ENCODE measurements at places on chromosomes 5 and 9.

DNA sequence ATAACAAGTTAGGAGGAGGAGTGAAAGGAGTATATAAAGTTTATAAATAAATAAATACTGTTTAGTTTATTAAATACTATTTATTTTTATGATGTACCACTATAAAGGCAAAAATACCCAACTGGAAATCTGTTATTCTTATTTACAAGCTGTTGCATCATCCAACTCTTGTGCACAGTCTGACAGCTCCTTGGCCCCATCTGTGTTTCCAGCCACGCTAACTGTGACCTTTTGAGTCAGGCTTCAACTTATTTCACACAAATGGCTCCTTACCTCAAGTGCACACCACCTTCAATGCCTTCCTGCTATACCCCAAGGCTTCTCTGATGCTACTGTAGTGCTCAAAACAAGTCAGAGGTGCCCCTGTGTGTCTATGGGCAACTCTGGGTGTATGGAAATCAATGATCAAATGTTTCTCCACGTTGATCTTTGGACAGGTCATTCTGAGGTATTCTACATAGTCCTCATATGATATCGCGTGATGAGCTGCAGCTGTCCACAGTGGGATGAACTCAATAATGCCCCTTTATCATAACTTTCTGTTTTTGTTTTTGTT lies 303.2 kb upstream of the GRAMD2B start:
- no peak for DNase-seq

DNA sequence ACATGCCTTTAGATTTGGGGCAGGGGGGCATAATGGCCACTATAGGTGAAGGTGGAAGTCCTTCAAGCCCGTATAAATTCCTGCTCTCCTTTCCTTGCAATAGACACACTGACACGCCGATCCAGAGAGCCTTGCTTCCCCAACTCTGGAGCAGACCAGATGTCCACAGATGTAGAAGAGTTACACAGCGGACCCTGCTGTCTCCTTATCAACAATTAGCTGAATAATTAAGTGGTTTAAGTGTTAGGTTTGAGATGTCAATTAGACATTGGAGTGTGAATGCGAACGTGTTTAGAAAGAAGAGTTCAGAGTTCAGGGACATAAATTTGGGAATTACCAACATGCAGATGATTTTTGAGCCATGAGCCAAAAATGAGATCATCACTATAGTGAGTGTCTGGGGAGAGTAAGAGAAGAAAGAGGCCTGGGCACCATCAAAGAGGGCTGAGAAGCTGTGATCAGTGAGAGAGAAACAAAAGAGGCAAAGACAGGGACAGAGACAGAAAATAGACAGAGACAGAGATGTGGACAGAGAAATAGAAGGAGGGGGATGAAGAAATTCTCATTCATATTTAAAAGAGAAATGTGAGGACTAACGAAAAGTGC lies 734.4 kb upstream of the ADAMTS16 start:
- no peak for DNase-seq

DNA sequence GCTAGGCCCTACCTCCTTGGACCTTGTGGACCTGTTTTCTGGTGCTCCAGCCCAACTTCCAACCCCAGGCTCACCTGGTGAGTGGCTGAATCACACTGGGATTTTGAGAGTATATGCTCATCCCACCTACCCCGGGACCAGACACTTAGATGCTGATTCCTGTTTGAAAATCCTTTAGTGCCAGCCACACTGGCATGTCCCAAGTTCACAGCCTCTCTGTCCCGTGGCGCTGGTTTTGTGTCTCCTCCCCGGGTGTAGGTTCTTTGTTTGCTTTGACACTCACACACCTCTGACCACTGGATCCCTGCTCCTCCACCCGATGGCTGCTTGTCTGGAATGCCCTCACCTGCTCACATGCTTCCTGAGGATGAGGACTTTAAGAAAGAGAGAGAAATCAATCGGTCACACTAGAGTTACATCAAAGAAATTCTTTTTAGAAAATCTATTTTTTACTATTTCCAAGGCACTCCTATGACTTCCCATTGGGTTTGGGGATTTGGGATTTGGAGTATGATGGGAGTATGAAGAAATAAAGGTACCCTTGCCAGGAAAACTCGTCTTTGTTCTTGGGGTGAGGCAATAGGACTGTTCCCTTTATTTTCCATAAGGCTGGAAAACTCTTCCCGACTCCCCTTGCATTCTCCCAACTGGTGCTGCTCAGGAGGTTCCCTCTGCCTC lies 7.3 kb upstream of the SLC25A48 start:
- no peak for DNase-seq

DNA sequence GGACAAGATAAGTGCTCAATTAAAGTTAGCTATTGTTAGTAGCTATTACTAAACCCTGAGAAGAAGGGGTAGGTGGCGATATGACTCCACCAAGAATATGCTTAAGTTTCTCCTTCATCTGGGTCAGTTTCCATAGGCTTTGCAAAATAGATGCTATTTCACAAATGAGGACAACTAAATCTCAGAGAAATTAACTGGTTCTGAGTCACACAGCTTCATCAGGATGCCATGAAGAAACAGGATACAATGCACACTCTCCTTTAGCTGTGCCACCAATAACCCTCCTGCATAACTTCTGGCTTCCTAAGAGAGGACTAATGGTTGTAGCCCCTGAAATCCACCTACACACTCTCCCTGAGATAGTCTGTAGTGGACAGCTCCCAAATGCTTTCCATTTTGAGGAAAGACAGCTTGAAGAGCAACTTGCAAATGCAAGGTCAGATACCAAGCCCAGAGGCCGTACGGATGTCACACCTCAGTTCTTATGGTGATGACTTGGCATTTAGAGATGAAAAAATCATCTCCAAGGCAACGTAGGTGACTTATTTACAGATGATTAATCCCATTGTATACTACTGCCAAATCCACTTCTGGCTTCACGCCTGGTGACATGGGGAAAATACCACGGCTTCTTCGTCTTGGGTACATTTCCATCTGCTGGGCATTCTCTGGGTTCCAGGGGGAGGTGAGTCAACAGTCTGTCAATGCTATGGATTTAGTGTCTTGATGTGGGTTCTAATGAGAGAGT lies 251.4 kb upstream of the IL12B start:
- DNase-seq = no peak

DNA sequence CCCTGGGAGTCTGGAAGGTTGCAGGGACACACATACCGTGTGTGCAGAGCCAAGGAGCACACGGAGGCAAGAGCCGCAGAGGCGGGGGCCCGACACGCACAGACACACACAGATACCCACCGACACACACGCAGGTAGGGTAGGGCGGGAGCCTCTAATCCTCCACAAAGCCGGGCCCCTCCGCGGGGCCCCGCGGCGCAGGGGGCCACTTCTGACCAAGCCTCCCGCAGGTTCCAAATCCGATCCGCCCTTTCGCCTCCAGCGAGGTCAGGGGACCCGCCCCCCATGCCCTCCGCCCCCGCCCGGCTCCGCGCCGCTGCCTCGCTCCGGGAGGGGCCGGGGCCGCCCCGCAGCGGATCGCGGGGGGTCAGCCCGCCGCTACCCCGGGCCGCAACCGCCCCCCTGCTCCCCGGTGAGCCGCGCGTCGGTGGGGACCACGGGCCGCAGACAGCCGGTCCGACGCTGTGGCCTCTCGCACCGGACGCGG lies 1.4 kb upstream of the LMX1B start:
- no peak for DNase-seq

- DNase-seq = no peak
Measured at GRCh38 chr5:1032551-1033027, 24.0 kb downstream of the NKD2 start.

- DNase-seq = no peak
Measured at GRCh38 chr5:168085261-168086031, 206.0 kb upstream of the WWC1 start.

- no peak for DNase-seq
Measured at GRCh38 chr5:108472237-108472636, 90.3 kb upstream of the FBXL17 start.

DNA sequence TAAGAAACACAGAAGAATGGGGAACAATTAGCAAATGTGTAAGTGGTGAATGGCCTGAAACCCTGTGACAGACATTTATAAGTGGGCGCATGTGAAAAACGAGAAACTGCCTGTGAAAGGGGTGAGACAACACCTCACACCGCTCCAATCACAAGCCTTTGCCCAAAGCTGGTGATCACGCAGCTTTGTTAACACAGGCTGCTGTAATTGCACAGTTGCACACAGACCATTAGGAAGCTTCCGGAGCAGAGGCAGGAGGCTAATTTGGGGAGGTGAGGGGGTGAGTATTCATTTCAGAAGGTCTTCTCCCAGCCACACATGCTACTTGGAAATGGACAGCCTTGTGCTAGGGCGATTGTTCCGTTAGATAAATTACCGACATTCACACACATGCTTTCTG lies 294.0 kb downstream of the MED10 start:
- no peak for DNase-seq

GRCh38 chr9:100445161-100445902 lies 18.4 kb downstream of the MSANTD3 start:
- DNase-seq = no peak

GRCh38 chr5:131386779-131387178 lies 122.9 kb downstream of the CDC42SE2 start:
- no peak for DNase-seq

GRCh38 chr5:113520429-113520828 lies 6.9 kb downstream of the YTHDC2 start:
- DNase-seq = peak; percentile 54

- no peak for DNase-seq
Measured at GRCh38 chr9:22514871-22515270, 68.2 kb downstream of the DMRTA1 start.

DNA sequence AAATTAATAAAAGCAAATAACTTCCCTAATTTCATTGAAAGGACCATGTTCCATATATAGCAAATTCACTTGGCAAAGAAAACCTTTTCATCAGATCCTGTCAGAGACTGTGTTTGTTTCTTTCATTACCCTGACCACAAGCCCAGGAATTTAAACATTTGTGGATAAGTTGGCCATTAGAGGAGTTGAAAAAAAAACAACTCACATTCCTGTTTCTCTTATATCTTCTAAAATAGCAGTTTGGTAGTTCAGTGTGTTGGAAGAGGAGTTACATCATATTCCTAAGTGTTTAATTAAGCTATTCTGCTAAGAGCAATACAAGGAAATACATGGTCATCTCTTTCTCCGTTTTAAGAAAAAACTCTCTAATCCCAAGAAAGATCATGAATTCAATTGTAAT lies 505.6 kb downstream of the TLE1 start:
- DNase-seq = no peak

DNA sequence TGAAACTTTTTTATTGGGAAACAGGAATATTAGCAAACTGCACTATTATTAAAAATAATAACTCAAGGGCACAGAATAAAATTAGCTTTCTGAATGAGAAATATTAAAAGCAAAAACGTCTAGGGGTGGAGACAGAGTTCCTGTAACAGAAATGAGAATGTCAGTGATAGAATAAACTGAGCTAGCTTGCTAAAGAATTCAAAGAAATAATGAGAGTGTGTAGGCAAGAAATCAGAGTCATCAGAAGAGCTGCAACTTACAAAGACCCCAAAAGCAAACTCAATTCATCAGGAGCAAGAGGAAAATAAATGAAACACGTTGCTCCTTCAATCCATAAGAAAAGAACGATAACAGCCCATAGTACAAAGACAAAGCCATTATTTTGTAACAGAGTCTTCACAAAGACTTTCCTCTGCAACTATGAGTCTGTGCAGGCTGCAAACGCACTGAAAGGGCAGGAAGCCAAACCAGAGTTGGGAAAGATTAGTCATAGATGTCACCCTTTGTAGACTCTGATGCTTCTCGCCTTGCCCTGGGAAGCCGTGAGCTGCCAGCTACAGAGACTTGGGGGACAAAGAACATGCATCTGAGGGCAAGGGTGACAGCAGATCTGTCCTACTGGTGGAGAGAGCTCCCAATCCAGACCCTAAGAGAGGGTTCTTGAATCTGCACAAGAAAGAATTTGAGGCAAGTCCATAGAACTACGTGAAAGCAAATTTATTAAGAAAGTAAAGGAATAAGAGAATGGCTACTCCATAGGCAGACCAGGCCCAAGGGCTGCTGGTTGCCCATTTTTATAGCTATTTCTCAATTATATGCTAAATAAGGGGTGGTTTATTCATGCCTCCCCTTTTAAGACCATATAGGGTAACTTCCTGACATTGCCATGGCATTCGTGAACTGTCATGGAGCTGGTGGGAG lies 40.8 kb downstream of the SHC3 start:
- no peak for DNase-seq

DNA sequence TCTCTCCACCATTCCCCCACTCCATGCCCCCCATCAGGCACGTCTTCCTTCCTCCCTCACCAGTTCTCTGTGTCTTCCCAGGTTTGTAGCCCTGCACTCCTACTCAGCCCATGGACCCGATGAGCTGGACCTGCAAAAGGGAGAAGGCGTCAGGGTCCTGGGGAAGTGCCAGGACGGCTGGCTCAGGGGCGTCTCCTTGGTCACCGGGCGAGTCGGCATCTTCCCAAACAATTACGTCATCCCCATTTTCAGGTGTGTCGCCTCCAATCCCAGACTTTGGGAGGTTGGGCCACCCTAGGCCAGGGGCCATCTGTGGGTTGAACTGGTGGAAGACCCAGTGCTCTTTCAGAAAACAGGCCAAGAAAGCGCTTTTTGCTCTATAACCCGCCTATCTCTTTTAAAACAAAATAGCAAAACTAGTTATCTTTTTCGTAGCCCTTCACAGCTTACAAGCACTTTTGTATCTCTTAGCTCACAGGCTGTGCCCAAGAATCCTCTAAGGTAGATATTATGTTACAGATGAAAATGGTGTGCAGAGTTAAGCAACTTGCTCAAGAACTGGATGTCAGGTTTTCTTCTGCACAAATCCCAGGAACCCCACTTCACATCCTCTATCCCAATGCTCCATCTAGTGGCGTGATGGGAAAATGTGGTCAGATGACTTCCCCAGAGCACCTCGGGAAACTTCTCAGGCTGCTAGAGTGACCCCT lies 56.2 kb downstream of the PLAC8L1 start:
- no peak for DNase-seq

- DNase-seq = no peak
Measured at GRCh38 chr5:156914371-156914737, 48.7 kb downstream of the TIMD4 start.

GRCh38 chr9:37062336-37062735 lies 28.3 kb upstream of the PAX5 start:
- DNase-seq = no peak

Measured in GM12878 (cell line).